ENCODE measurements at places on chromosomes 11 and 22. TPM values are rescaled to one million over a fixed set of nuclear protein-coding genes. Genes with fewer than 3 reads are reported as not detected.

The OR51B5 gene
- total RNA-seq, result 0.51 TPM

DNA sequence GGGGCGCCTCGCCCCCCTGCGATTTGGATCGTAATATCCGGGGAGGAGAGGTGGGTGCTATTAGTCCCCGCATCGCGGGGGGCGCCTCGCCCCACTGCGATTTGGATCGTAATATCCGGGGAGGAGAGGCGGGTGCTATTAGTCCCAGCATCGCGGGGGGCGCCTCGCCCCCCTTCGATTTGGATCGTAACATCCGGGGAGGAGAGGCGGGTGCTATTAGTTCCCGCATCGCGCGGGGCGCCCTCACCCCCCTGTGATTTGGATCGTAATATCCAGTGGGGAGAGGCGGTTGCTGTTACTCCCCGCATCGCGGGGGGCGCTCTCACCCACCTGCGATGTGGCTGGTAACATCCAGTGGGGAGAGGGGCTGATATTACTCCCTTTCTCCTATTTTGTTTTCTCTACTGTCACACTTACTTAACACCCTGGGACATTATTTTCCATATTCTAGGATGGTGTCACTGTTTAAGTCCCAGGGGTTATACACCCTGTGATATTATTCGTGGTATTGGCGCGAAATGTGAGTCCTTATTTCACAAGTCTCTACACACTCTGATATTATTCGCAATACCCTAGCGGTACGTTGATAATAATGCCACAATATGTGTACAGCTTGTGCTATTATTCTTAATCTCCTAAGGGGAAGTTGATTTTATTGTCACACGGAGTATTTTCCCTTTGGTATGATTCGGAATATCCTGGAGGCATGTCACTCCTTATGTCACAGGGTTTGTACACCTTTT, 57.8 kb upstream of the ALDH3B2 start:
- DNase-seq, result no peak

DNA sequence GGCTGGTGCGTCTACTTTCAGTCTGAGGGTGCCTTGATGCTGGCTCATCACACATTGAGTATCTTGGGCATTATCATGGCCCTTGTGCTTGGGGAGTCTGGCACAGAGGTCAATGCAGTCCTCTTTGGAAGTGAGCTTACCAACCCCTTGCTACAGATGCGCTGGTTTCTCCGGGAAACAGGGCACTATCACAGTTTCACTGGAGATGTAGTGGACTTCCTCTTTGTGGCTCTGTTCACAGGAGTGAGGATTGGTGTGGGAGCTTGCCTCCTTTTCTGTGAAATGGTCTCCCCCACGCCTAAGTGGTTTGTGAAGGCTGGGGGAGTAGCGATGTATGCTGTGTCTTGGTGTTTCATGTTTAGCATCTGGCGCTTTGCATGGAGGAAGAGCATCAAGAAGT, 4.9 kb downstream of the TLCD5 start:
- DNase-seq, result no peak

- peak; percentile 92 for DNase-seq
These were observed 650 bp upstream of the MAPK11 start for GRCh38 chr22:50270666-50271394.
